Left lung (tissue), 14 donors: ENCODE measurements at places on chromosomes 4 and X. TPM values are rescaled to one million over a fixed set of nuclear protein-coding genes. Genes with fewer than 3 reads are reported as not detected.

- H3K4me1 ChIP-seq = peaks cover 3% of the 10 kb centered on the region
- H3K4me3 ChIP-seq = no peak overlapping the region
- H3K36me3 ChIP-seq = no peaks in the 10 kb centered on the region
- no peak for DNase-seq
These were observed 169.9 kb downstream of the SLIT2 start for GRCh38 chr4:20421603-20421985.

DNA sequence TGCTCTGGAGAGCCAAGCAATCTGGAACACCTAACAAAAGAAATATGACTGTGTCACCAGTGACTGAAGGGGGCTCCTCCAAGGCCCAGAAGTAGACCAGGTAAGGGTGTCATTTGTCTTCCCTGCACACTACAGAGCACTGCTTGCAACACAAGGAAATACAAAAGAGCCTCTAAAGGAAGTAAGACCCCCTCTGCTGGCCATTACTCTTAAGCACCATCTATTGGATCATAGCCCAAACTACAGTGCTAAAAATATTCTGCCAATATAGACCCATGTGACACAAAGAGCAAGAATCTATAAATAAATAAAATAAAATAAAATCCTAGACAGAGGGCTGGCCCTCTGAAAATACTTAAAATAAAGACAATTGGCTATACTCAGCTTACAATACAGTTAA is 528.7 kb downstream of the TMA16 start:
- no peak overlapping the region for H3K4me3 ChIP-seq
- H3K27me3 ChIP-seq = no peaks in the 10 kb centered on the region
- no peaks in the 10 kb centered on the region for H3K36me3 ChIP-seq
- DNase-seq = no peak
- H3K4me1 ChIP-seq = no peaks in the 10 kb centered on the region

GRCh38 chr4:16573739-16574138 is 324.7 kb downstream of the LDB2 start:
- H3K36me3 ChIP-seq = no peaks in the 10 kb centered on the region
- no peaks in the 10 kb centered on the region for H3K27me3 ChIP-seq
- no peak for DNase-seq
- H3K27ac ChIP-seq = no peak overlapping the region

DNA sequence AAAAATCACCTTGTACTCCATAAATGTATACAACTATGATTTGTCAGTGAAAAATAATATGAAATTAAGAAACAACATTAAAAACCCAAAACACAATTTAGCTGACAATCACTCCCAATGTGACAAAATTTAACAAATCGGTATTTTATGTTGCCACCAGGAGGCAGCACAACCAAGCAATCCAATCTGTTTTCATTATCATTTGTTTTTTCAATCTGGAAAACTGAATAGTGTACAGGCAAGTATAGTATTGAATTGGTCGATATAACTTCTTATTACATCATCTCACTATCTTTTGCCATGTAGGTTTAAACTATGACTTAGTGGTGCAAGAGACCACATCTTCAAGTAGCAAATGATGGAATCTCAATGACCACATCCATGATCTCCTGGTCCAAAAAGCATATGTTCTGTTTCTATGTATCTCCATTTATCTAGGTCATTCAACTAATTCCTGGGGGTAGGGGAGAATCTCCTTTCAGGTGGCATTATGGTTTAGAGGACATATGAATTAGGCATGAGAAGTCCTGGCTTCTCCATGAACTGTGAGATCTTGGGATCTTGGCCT is 112.9 kb upstream of the AGA start:
- no peaks in the 10 kb centered on the region for H3K36me3 ChIP-seq
- no peaks in the 10 kb centered on the region for H3K27me3 ChIP-seq
- H3K4me1 ChIP-seq = no peaks in the 10 kb centered on the region
- no peak overlapping the region for H3K4me3 ChIP-seq

DNA sequence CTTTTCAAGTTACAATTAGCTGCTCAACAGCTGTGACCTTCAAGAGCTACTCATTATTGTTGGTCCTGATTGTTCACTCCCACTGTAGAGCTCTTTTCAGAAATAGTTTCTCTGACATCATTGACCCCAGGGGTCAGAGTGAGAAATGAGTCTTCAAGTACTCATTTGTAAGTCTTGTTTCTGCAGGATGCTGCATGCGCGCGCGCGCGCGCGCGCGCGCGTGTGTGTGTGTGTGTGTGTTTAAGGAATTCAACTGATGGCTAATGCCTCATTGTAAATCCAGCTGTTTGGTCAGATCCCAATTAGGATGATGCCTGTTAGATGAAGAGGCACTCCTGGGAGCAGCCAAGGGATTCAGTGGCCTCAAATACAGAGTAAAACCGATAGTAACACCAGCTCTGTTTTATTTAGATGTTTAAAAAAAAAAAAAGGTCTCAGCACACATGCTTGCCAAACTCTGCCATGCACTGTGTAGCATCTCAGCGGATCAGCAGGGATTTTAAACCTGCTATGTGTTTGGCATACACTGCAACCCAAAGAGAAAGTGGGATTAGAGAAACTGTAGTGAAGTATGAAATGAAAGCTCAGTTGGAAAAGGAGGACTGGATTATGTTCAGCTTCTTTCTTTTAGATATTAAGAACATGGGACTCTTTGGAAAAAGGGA is 332.3 kb downstream of the ADGRL3 start:
- H3K27ac ChIP-seq = no peak overlapping the region
- peak; percentile 74 for DNase-seq
- no peaks in the 10 kb centered on the region for H3K36me3 ChIP-seq

- no peaks in the 10 kb centered on the region for H3K4me1 ChIP-seq
- H3K36me3 ChIP-seq = no peaks in the 10 kb centered on the region
- H3K27ac ChIP-seq = no peak overlapping the region
- no peaks in the 10 kb centered on the region for H3K27me3 ChIP-seq
- peak; percentile 35 for DNase-seq
These were observed 69.2 kb downstream of the MTNR1A start for GRCh38 chr4:186486172-186486571.

SPANXA1 gene
- not detected for total RNA-seq
